ENCODE measurements at places on chromosomes 4 and X.
A peak's percentile ranks its signal among the peaks of the same experiment; 100 is the strongest.

DNA sequence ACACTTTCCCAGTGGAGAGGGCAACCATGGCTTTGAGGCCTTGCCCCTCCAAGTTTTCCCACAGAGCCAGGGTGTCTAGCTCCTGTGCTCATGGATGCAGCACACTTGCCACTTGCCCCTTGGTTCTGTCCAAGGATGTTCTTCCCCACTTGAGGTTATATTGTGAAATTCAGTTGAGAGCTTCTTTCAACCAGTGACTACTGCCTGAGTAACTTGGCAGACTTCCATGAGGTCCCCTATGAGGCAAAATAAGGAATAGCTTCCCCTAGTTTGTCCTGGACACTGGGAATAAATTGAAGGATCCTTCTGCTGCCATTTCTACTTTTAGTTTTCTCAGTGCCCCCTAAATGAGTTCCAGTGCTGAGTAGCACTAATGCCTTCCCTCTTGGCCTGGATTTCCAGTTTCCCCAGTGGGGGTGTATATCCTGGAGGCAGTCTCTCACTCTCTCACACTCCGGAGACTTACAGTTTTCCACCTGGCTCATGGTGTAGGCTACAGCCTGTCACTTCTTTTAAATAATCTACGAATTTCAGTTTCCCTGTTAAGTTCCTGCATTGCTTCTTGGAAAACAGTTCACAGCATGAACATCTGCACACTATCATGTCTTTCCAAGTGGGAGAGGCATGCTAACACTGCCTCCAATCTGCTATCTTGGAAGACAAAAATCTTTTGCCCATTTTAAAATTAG, 36.4 kb upstream of the ADH4 start:
- no peak for DNase-seq

DNA sequence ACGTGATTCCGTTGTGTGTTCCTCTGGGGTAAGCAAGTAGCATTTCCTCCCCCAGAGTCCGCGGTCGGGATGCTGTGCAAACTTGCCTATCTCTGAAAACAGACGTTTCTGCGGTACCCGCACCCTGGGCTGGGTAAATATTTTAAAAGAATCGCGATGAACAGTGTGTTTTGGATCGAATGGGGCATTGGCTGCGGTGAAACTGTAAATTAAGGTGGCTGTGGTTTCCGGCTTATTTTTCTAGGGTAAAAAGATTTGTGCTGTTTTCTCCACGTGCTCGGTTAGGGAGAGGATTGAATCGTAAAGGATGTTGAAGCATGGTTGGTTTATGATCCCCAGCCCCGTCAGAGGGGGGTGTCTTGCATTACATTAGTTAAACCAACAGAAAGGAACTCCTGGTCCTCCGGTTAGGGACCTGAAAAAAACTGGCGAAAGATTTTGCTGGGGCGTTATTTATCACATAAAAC, 1.2 kb downstream of the HHIP start:
- no peak for DNase-seq

- no peak for DNase-seq
Observed at GRCh38 chr4:137065311-137065710, 467.0 kb downstream of the PCDH18 start.

GRCh38 chr4:153791746-153792617, 3.1 kb upstream of the SFRP2 start:
- no peak for DNase-seq

- no peak for DNase-seq
Observed at GRCh38 chr4:80266253-80266901, at the start of gene FGF5. FGF5 (plus strand) TSS chr4:80266664; CDS start chr4:80266825, 161 bp downstream.

DNA sequence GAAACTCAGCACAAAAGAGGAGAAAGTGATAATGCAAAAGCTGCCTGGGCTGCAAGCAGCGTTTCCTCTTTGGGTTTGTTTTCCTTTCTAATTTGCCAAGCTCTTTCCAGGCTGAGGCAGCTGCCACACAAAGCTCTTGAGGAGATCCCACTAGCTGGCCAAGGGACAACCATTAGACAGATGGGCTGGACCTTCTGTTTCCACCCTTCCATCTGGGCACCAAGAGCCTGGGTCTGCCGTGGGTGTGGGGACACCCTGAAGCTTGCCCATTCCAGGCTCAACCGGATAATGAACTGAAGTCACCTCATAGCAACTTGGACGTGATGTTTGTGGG, 194.6 kb upstream of the C1QTNF7 start:
- no peak for DNase-seq

- no peak for DNase-seq
Observed at GRCh38 chrX:29787656-29788055, 427.7 kb upstream of the MAGEB2 start.

- no peak for DNase-seq
Observed at GRCh38 chr4:27678027-27678426, 817.4 kb downstream of the STIM2 start.

DNA sequence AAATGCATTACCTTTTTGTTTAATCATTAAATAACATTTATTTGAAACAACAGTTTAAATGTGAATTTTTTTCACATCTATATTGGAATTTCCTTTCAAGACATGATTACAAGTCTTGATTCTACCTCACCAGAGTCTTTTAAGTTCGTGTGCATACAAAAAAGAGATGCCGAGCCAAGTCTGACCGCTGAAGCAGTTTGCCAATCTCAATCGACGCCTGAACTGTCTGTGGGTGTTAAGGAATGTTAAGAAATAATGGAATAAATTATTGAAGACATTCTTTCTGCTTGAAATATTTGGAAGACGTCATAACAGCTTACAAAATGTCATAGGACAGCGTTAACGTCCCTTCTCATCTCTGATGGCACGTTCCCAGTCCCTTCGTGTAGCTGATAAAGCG, 27.9 kb upstream of the TNIP3 start:
- DNase-seq: no peak

DNA sequence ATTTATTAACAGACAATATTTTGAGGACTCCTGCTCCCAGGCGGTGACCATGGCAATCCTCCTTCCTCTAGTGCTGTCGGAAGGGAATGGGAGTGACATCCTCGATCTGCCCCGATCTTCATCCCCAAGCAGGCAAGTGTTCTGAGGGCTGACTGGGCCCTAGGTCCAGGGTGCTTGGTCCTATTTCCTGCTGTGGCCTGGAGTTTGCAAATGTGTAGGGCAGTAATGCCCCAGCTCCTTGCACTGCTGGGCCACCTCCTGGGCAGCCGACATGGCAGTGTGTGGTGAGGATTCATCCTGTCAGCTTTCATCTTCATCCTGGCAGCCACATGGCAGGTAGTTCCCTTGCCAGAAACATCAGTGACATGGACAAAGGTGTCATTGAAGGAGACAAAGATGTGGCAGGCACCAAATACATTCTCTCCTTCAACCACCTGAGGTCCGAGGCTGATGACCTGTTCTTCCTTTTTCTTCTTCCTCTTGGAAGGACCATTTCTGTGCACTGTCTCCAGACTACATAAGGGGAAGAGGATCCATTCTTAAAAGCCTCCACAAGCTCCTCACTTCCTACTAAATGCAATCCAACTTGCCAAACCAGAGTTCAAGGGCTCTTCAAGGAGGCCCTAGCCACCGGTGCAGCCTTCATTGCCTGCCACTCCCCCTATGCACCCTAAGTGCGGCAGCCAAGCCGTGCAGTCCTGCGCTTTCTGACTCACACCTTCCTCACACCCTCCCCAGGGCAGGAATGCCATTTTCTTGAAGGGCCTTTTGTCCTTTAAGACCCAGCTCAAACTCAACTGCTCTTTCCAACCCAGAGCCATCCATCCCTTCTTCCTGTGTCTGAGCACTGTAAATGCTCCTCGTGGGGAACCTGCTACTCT, 65.7 kb downstream of the TMEM154 start:
- DNase-seq: no peak

GRCh38 chr4:72712997-72713396, 144.0 kb upstream of the ADAMTS3 start:
- no peak for DNase-seq

DNA sequence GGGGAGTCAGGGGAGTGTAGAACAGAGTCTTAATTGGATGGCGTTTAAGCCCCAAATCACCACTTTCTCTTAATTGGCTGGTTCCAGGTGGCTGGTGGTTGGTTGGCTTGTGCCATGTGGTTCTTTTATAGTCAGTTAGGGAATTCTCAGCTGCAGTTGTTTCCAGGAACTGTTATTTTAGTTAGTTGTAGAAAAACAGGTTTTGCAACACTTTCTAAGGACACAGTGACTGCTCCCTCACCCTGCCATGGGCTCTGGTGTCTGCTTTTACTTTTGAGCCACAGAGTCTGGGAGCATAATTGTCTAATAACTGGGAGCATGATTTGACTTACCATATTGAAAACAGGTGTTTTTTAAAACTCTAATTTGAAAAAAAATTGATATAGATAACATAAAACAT, 75.8 kb upstream of the PCDH18 start:
- DNase-seq: no peak

DNA sequence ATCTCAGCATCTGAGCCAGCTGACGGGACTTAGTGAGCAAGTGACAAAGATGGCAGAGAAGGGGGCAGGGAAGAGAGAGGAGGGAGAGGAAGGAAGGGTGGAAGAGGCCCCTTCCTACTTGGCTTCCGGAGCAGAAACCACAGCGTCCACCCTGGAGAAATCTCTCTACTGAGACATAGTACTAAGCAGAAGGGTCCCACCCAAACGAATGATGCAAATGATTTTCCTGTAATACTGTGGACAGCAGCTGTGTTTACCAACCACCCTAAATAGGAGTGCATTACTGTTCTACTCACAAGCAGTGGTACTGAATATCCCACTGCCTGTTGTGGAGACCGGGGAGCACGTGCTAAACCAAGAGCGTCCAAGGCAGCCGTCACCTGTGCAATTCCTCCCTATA, 29.4 kb downstream of the DTHD1 start:
- DNase-seq: no peak

DNA sequence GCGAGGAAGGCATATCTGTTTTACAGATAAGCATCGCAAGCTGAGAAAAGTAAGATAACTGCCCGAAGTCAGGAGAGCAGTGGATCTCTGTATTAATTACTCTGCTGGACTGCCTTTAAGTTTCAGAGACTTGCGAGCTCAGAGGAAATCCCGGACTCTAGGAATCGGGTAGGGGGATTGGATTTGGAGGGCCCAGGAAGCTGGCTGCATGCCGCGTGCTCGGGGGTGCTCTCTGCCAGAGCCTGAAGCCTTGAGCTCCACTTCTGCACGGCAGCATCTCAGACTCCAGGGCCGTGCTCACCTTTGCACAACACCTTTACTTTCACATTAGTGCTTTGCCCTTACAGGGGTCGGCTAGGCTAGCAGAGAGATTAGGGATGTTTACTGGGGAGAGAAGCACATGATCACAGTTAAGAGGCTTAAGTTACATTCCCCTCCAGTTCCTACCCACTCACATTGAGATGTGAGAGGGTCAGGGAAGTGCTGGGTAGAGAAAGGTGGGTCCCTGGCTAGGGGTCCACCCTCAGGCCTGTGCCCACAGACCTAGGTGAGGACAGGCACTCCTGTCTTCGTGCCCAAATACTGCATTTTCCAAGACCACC, 57.0 kb downstream of the TRIML1 start:
- no peak for DNase-seq

DNA sequence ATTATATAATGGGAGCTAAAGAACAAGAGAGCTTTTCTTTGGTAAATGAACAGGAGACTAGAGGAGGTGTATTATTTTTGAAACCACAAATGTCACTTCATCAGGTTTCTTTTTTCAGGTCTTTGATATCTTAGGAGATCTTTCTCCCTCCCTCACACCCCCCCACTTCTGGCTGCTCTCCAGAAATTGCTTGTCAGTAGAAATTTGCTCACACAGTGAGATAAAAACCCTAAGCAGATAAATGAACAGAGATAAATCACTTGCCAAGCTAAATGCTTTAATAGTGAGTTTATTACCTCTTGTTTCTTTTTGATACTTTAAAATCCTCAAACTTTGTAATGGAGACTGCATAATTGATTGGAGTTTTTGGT, 421.2 kb upstream of the TENM3 start:
- no peak for DNase-seq

DNA sequence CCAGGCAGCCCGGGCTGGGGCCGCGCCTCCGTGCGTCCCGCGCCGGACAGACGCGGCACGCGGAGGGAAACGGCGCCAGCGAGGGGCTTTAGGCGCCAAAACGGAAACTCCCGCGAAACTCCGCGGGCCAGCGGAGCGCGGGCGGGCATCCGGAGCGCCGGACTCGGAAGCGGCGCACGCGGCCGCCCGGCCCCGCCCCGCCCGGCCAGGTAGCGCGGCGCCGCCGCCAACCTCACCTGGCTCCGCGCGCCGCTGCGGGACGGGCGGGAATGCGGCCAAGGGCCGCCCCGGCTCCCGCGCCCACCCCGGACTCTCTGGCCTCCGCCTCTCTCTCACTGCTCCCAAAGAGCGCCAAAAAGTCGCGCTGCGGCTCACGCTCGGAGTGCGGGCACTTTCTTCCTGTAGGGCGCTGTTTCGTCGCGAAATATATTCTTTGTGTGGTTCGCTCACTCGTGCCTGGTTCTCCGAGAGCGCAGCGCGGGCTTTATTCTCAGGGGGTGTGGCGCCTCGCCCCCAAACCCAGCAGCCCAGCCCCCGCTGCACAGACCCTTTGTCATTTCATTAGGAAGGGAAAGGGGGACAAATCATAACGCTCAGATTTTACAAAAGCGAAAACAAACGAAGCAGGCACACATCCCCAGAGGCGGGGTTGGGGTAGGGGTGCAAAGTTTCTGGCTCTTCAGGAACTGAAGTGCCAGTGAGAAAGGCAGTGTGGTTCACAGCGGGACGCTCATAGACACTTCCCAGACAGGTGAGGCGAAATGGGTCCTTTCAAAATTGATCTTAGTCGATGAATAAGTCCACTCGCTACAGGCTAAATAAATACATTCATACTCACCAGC, 961 bp upstream of the MBNL3 start:
- DNase-seq: peak; percentile 7

GRCh38 chrX:1300449-1300848, 31.8 kb downstream of the CSF2RA start:
- no peak for DNase-seq

DNA sequence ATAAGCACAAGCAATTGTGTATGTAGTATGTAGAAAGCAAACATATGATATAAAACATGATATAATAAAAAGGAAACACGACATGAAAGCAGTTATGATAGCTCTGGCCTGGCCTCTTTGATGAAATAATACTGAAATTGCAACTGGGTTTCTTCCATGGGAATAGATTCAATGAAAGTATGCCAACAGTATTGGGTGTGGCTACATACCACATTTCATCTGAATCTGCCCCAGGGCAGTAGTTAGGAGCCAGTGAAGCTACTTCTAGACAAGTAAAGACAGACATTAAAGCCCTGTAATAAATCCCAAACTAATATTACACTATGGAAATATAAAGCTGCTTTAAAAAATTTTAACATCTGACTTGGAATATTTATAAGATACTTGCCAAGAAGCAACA, 207.3 kb downstream of the FBXW7 start:
- DNase-seq: no peak

GRCh38 chr4:63211375-63211774, 1197.9 kb downstream of the TECRL start:
- no peak for DNase-seq
